ENCODE measurements at places on chromosomes 6 and 20.

DNA sequence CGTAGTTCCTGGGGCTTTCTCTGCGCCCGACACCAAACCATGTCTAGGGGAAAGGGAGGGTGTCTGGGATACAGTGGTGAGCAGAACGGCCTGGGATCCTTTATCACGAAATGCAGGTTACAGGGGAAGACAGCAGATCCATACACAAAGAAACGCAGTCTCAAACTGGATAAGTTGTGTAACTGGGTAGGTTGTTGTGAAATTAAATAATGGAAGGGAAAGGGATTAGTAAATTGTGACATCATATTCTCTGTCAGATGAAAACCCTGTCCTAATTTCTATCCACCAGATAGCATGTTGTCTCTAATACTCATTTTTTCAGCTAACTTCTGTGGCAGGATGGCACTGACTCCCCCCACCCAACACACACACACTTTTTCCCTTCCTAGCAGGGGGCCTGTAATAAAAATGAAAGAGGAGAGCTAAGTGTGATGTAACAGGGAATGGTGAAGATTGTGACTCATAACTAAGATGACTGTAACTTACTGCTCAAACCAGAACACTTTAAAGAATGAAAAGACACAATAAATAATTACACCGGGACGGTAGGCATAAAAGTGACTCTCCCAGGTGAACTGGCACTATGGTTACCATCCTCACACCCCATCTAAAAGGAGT is 769 bp upstream of the TRPC4AP start:
- DNase-seq: no peak

GRCh38 chr6:98653179-98653578 is 181.2 kb upstream of the POU3F2 start:
- no peak for DNase-seq

- no peak for DNase-seq
Measured at GRCh38 chr6:144138542-144138941, 11.8 kb upstream of the STX11 start.

- no peak for DNase-seq
Measured at GRCh38 chr6:1470040-1470439, 80.7 kb downstream of the FOXF2 start.
